Psoas muscle (tissue), 8 donors: ENCODE measurements at places on chromosomes 7 and 10. TPM values are rescaled to one million over a fixed set of nuclear protein-coding genes. Genes with fewer than 3 reads are reported as not detected.

PNLIP gene
- 0.10 TPM for polyA plus RNA-seq

POLD2 gene
- 57.3 TPM for polyA plus RNA-seq

GRCh38 chr10:79353726-79354125 lies 6.5 kb downstream of the PPIF start:
- DNase-seq = no peak

DNA sequence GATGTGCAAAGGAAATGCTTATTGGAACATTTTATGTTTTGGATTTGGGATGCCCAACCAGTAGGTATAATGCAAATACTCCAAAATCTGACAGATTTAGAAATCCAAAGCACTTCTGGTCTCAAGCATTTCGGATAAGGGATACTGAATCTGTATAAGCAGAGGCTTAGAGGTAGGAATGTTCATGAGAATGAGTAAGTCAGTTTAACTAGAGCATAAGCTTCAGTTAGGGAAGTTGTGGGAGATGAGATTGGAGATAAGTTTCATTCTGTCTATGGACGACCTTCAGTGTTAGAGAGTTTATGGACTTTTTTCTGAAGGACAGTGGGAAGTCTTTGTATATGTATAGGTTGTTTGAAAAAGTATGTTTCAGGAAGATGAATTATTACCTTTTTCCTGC lies 10.4 kb downstream of the TAX1BP1 start:
- no peak for DNase-seq

- no peak for DNase-seq
Measured at GRCh38 chr7:130349911-130350782, 5.5 kb downstream of the CPA5 start.
